ENCODE measurements at places on chromosomes 13 and 19.
A peak's percentile ranks its signal among the peaks of the same experiment; 100 is the strongest.

DNA sequence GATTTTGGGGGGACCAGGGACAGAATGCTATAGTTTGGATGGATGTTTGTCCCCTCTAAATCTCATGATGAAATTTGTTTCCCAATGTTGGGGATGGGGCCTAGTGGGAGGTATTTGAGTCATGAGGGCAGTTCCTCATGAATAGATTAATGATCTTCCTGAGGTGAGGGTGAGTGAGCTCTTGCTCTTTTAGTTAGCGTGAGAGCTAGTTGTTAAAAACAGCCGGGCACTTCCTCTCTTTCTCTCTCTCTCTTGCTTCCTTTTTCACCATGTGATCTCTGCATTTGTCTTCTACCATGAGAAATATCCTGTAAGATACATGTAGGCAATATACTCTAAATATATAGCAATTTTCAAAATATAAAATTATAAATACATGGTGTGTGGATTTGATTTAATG is 290.8 kb upstream of the PCDH9 start:
- DNase-seq: no peak

DNA sequence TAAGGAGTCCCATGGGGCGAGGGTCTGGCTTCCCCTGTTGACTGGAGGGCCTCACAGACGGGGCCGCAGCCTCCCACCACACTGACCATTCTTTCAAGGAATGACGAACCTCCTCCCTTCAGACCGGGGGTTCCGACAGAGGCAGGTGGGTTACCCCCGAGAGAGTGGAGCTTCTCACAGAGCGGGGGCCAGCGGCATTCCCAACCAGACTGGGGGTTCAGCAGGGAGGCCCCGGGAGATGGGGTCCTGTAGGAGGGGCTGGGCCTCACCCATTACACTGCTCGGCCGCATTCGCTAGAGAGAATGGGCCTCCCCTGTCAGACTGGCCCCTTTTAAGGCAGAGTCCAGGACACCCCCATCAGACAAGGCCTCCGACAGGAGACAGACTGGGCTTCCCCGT is 15.6 kb upstream of the C2CD4C start:
- no peak for DNase-seq

- DNase-seq: peak; percentile 93
These were observed 33.5 kb downstream of the ZSWIM9 start for GRCh38 chr19:48203794-48204628.

- DNase-seq: no peak
These were observed 153.8 kb upstream of the SOX1 start for GRCh38 chr13:111912991-111913760.

GRCh38 chr19:3873151-3873550 is 4.3 kb upstream of the ZFR2 start:
- DNase-seq: no peak

DNA sequence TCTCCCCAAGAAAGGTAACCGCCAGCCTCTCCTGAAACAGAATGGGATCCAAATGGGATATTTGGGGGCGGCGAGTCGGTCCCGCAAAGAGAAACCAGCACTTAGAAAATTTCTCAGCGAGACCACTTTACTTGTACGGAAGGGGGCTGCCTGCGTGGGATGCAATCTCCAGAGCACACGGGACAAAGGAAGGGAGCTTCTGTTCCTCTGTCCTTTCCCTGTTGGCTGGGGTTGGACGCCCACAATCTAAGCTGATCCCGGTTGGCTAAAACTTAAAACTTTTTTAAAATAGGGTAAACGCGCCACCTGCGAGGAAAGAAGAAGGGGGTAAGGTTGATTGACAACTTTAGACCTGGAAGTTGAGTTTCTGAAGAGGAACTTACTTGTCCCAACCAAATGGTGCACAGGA is 826 bp upstream of the BSG start:
- DNase-seq: peak; percentile 43

GRCh38 chr13:50910485-50910805 is 854 bp downstream of the RNASEH2B start:
- peak; percentile 48 for DNase-seq

GRCh38 chr19:33677745-33678426 is 56.1 kb downstream of the CHST8 start:
- DNase-seq: no peak

- peak; percentile 61 for DNase-seq
These were observed 61.8 kb upstream of the RANBP3 start for GRCh38 chr19:6039566-6040225.

GRCh38 chr13:70889163-70889562 is 780.9 kb upstream of the KLHL1 start:
- no peak for DNase-seq

DNA sequence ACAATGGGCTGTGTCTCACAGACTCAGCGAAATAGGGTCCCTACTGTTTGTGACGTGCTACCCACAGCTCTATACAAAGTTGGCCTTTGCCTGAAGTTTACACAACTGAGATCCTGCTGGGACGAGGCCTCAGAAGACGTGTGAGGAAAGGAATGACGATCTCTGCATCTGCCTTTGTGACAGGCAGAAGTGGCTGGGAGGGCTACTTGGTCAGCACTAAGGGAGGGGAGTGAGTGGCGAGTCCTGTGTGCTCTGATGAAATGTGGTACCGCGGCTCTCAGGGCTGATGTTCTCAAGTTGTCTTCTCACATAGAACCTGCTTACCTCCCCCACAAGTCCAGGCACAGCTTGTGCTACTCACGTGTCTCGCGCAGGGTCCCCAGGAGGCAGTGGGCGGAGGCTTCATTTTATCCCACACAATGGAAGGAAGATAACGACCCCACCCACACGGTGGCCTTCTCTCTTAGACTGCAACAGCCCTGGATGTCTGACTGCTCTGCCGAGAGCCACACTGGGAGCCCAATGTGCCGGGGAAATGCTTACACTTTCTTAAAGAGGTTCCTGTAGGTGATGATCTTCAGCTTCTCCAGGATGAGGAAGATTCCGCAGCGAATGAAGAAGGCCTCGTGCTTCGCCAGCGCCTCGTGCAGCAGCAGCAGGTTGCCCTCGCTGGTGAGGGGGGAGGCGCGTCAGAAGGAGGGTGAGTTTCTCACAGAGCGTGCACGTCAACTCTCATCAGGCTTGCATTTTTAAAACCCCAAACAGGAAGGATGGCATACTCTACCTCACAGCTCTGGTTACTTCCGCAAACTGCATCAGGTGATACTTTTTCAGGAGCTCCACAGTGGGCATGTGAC is 21.2 kb downstream of the PROZ start:
- peak; percentile 54 for DNase-seq

DNA sequence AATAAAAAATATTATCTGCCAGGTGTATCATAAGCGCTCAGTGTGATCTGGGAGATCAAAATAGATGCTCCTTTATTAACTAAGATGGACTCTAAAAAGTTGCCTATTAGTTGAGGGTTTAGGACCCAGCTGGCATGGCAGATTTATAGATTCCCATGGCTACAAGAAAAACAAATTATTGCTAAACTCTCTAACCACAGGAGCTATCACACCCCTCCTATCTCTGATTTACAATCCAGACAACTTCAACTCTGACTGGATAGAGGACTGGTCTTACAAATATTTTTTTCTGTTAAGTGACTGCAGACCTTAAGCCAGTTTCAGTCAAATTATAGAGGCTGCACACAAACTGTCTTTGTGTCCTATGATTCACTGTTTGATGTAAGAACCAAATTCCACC is 45.4 kb upstream of the MYCBP2 start:
- DNase-seq: peak; percentile 2

DNA sequence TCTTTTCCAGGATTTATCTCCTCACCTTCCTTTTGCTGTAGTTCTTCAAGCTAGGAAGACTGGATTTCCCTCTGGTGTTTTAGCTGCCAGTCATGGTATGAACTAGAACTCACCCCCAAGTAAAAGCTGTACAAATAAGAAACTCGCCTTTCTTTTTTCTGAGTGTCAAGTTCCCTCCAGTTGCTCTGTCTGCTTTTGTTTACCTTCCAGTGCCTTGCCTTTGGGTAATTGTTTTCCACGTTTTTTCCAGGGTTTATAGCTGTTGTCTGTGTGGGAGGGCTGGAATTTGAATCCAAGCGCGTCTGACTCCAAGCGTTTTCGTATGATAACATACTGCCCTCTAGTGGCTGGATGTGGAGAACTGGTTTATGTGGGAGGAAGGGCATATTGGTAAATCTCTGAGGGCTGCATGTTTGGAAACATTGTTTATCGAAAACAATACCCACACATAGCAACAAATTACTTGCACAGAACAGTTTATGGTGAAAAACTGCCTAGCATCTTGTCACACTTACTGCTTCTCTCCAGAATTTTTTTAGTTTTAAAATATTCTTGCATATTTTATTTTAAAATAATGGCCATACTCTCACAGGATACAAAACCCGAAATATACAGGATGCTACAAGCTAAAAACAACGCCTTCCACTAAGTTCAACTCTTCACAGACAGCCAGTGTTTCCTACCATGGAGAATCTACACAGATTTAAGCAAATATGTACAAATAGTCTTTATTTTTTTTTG is 19.2 kb downstream of the RCN3 start:
- peak; percentile 73 for DNase-seq

Measured in astrocyte (in vitro differentiated cells and primary cell).